Activated CD4-positive, alpha-beta T cell treated with anti-CD3 and anti-CD28 coated beads, Interleukin-2, amount 50 U/mL, for 1 hour (primary cell): ENCODE measurements at places on chromosomes 1 and 21.

DNA sequence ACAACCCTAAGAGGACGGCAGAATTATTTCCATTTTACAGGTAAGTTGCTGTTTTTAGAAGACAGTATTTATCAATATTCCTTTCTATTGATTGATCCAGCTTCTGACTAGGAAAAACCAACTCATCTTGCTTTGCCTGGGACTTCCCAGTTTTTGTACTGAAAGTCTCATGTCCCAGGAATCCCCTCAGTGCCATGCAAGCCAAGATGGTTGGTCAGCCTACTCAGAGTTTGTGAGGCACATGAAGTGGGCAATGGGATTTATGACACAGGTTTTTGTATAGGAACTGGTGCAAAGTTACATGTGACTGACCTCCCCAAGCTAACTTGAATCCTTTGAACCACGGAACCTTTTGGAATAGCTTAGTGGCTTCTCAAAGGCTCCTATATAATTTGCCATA, 45.5 kb downstream of the GNG12 start:
- no peak for DNase-seq

DNA sequence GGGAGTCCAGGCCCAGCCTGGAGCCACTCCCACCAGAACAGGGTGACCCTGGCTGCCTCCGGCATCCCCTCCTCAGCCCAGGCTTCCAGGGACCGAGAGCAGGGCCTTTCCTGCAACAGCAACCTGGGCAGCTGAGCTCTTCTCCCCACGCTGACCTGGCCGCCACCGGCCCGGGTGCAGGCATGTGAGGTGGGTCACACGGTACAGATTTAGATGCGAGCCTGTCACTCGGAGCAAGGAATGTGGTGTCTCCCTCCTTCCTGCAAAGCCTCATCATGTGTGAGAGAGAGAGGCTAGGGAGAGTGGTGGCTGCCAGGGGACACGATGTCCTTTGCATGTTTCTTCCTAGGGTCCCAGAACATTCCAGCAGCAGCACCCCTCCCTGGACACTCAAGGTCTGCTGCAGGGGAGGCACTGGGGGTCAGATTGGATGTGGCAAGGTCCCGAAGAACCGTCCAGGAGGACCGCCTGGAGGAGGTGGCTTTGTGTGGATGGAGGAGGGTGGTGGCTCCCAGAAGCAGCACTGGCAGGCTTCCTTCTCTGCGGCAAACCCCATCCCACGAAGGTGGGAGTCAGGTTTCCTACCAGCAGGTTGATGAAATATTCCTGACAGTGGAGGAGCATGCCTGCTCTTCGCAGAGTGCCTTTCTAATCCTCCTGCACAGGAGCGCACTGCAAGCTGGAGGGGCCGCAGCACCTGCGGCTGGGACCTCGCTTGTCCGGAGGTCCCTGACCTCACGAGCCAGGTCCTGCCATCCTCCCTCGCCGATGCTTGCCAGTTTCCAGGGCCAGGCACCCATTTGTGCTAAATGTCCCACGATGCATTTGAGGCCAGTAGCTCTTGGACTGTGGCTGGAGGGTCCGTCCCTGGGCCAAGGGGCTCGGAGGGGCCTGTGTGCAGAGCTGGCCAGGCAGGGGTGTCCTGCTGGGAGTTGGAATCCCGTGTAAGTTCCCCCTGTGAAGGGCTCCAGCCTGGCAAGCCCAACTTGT, 68.4 kb downstream of the PRDM16 start:
- DNase-seq: no peak

DNA sequence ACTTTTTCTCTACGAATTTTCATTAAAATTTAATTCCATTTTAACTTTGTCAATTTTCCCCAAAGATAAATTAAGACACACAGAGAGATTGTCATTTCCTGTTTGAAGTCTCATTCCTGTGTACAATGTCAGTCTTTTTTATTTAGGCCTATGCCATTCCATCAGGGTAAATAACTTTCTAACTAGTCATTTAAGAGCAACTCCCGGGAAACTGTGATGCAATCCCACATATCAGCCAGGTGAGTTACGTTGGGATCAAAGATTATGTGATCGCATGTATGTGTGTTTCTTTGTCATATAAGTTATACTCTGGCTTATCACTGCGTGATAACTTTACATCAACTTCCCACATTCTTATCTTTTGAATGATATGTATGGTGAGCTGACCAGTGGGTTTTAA, 86.1 kb upstream of the S1PR1 start:
- DNase-seq: no peak

- no peak for DNase-seq
Measured at GRCh38 chr1:21910558-21911204, 26.4 kb downstream of the HSPG2 start.

DNA sequence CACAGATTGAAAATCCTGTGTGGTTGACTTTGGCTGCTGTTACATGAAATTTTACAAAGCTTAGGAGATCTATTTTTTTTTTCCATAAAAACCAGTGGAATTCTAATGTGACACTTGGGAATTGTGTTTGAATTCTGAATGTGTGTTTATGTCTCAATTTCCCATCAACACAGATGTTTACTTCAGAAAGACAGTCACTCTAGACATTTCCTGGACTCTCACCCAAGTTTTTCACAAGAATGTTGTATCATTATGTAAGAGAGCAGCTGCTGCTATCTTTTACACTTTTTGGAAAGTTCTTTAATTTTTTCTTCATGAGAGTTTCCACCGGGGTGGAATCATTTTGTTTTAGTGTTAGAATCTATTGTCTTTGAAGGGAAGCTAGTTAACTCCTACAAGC, 210.1 kb downstream of the GIPC2 start:
- DNase-seq: no peak

DNA sequence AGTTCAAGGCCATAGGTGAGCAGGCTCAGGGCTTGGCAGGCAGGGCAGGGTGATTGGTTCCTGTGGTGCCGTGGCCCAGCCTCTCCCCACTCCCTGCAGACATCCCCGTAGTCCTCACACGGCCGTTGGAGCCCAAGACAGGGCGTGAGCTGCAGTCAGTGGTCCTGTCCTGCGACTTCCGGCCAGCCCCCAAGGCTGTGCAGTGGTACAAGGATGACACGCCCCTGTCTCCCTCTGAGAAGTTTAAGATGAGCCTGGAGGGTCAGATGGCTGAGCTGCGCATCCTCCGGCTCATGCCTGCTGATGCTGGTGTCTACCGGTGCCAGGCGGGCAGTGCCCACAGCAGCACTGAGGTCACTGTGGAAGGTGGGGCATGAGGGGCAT, 71.9 kb downstream of the OBSCN start:
- no peak for DNase-seq

DNA sequence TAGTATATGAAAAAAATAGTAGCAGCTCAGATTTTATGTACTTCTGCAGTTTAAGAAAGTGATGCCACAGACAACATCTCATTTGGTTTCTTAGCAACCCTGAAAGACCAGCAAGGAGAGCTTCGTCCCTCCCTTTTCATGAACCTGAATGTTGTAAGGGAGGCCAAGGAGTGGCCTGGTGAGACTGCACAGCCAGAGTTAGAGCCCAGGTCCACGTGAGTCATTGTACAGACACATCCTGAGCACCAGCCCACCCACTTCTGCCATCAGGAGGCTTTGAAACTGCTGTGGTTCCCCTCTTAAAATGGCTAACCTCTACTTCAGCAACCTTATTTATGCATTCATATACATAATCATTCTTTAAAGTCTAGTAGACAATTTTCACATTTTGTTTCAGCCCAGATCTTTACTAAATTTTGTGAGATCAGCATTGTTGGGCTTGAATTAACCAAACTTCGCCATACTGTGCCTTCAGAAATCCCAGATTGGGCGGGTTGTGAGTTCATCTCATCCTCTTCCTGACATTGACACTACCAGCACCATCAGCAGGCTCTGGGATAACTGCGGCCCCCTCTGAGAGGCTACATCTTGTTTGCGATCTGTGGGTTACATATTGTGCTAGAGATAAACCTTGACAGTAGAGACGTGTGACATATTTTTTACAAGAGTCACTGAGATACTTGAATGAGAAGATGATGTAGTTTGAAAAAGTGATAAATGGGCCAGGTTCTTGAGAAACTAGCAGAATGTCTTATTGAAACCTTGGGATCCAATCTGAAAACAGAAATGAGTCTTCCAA, 106.7 kb downstream of the CAMTA1 start:
- no peak for DNase-seq

GRCh38 chr1:165842671-165843129, 15.3 kb downstream of the UCK2 start:
- DNase-seq: no peak

GRCh38 chr1:31413405-31414001, 490 bp downstream of the SERINC2 start:
- DNase-seq: peak; percentile 18

GRCh38 chr1:23768733-23769132, 9.5 kb upstream of the PITHD1 start:
- no peak for DNase-seq

DNA sequence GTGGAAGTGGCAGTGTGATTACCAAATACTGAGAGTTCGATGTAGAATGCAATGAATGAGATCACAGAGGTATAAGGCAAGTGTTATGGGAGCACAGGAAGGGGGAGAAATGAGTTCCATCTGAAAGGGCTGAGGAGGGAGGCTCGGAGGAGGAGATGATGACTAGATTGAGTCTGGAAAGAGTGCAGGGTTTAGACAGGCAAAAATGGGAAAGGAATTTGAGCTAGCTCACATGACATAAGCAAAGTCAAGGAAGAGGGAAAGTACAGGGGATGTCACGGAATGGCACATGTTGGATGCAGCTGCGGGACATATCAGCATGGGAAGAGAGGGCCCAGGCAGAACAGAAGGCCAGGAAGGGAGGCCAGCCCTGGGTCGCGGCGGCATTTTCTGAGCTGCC, 132.7 kb downstream of the RUNX1 start:
- no peak for DNase-seq

- DNase-seq: no peak
Measured at GRCh38 chr21:42265231-42265812, 46.4 kb downstream of the ABCG1 start.

DNA sequence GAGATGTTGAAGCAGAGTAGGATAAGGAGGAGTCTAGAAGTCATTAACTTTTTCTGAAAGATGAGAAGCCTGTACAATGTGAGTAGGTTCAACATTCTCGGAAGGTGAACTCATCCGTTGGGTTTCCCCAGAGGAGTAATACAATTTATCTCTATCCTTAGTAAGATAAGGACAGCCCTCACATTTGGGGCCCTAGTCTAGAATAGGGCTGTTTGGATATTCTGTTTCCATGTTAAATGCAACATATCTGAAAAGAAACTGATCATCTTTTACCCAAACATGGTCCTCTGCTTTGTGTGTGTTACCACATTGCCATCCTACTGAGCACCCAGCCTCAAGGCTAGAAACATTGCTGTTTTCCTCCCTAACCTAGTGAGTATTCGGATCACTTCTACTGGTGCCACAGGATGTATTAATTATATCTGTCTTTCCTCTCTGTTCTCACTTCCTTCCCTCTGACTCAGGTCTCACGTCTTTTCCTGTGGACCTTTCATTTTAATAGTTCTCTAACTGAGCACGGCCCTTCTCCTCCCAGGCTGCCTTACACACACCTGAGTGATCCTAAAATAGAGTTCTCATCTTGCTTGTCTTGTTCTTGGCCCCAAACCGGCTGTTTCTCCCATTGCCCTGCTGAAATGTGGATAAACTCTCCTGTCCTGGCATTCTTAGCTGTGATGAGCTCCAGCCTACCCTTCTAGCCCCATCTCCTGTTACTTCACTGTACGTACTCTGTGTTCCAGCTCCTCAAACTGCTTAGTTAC, 91.7 kb downstream of the CDC14A start:
- no peak for DNase-seq

- DNase-seq: no peak
Measured at GRCh38 chr1:232875536-232875935, 70.3 kb downstream of the MAP10 start.

GRCh38 chr1:173161510-173162221, 45.5 kb downstream of the TNFSF4 start:
- no peak for DNase-seq

DNA sequence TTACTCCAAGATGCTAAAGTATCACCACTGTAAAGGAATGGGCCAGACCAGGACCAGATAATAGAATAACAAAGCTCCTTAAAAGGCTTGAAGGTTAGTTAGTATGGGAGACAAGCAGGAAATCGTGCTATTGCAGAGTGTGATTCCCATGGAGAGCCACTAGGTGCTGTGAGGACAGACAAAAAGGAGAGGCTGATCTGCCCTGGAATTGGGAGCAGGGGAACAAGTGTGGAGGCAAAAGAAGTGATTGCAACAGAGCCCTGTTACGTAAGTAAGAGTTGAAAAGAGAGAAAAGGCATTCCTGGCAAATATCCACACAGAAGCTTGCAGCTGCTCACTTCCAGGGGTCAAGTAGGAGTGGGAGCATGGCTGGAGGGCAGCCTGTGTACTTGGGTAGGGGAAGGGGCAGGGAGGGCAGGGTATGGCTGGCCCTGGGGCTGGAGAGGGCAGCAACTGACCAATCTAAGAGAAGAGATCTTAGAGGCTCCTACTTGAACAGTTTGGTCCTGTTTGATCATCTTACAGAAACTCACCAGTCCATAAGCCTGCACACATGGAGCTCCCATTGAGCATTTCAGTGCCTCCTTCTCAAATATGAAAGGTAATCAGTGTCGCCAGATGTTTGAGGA, 207.7 kb upstream of the GJB5 start:
- no peak for DNase-seq

DNA sequence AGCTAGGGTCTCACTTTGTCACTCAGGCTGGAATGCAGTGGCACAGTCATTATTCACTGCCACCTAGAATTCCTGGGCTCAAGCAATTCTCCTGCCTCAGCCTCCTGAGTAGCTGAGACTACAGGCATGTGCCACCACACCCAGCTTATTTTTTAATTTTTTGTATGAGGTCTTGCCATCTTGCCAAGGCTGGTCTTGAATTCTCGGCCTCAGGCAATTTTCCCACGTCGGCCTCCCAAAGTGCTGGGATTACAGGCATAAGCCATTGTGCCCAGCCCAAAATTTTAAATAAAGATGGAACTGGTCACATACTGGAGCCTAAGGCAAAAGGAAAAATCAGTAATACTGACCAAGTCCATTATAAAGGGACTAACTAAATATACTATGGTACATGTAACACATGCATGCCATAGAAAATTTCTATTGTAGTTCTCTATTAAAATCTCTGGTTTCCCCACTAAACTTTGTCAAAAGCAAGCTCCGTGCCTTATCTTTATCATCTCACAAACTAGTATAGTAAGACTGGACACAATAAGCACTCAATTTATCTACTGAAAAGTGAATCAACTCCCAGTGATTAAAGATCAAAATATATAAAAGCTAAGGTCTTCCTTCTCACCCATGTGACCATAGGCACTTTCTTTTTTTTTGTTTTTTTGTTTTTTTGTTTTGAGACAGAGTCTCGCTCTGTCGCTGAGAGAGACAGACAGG, 61.6 kb downstream of the HSF2BP start:
- DNase-seq: no peak
